ENCODE measurements at places on chromosomes 3 and 15.

GRCh38 chr3:25557694-25558093, 107.0 kb downstream of the TOP2B start:
- DNase-seq, result no peak

- no peak for DNase-seq
Observed at GRCh38 chr3:172181932-172182586, 142.7 kb downstream of the FNDC3B start.

- DNase-seq, result no peak
Observed at GRCh38 chr15:58344213-58345070, 87.3 kb upstream of the LIPC start.

GRCh38 chr3:139797724-139798343, 120.1 kb upstream of the NMNAT3 start:
- DNase-seq, result peak; percentile 16

DNA sequence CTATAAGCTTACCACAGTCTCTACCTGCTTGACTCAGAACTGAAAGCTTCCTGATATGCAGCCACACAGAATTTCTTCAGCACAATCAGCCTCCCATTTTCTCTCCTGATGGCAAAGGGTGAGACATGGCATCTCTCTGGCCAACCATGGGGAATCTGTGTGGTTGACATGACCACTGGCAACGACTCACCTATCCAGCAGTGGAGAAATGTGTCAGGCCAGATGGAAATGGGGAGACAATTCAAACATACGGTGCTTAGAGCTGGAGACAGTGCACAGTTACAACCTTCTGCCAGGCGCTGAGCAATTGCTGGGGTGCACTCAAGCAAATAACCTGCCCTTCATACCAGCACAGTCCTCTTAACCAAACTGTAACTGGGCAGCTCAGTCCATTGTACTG, 3.6 kb downstream of the ZNF385D start:
- no peak for DNase-seq

GRCh38 chr3:104108522-104108921, 1258.2 kb upstream of the ALCAM start:
- DNase-seq, result no peak

GRCh38 chr3:106206146-106206545, 337.3 kb upstream of the CBLB start:
- no peak for DNase-seq

DNA sequence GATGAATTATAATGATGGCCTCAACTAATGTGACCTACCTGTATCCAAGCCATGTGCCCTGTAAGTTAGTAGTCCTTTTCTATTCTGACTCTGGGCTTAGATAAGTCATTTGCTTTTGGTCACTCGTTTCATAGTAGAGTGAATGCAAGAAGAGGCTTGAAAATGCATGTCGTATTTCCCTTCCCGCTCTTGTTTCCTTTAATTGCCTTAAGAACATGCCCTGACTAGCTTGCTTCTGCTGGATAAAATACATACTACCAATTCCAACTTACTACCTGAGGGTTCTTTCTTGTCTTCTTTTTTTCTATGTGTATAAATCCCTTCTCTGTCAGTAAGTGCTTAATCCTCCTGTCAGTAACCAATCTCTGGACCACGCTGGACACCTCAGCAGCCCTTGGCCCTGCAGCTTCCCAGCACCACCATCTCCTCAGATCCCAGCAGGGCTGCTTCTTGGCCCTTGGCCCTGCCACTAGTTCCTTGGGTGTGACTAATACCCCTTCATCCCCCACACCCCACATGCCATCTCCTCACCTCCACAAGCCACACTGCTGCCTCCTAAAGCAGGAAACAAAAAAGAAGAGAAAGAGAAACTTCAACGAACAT, 771.7 kb downstream of the IGSF11 start:
- DNase-seq, result no peak

DNA sequence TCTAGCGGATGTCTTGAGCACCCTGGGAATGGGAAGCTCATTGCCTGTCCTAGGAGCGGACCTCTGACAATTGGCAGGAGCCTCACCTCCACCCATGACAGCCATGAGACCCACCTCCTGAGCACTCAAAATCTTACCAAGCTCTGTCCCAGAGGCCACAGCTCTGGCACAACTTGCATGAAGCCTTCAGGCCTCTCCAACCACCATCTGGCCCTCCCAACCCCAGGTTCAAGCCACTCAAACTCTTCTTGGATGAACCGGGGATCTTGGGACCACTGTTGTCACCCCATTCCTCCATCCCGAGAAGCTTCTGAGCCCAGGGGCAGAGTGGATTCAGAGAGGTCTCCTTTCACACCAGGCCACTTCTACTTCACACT, 1.5 kb downstream of the VIPR1 start:
- no peak for DNase-seq

DNA sequence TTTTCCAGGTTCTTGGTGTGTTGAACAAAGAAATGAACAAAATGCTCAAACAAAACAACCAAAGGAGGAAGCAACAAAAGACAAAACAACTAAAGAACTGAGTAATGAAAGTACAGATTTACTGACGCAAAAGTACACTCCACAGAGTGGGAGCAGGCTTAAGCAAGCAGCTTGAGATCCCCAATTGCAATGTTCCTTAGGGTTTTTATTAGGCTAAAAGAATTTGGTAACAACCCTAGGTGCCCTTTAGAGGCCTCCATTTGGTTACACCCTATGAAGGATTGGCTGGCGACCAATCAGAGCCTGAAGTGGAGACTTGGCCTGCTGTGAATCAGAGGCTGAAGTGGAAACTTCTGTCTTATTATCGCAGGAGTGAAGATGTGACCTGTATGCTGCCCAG, 243.4 kb upstream of the ATP10A start:
- no peak for DNase-seq

DNA sequence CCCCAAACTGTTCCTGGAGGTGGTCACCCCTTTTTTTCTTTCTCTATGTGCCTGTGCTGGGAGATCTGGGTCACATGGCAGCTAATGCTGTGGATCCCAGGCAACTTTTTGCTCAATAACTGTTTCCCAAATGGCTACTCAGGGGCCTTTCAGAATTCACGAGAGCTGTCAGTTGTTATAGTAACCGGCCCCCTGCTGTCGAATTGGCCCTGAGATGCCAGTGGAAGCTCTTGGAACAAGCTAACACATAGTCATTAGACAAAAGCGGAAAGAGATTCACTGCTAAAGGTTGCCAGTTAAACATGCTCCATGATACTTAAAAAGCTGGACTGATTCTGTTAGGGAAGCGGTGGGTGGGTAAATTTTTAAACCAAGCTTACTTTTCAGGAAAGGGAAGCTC, 144.1 kb downstream of the FEZF2 start:
- no peak for DNase-seq
